ENCODE measurements at places on chromosomes 1 and 21.
A peak's percentile ranks its signal among the peaks of the same experiment; 100 is the strongest.

DNA sequence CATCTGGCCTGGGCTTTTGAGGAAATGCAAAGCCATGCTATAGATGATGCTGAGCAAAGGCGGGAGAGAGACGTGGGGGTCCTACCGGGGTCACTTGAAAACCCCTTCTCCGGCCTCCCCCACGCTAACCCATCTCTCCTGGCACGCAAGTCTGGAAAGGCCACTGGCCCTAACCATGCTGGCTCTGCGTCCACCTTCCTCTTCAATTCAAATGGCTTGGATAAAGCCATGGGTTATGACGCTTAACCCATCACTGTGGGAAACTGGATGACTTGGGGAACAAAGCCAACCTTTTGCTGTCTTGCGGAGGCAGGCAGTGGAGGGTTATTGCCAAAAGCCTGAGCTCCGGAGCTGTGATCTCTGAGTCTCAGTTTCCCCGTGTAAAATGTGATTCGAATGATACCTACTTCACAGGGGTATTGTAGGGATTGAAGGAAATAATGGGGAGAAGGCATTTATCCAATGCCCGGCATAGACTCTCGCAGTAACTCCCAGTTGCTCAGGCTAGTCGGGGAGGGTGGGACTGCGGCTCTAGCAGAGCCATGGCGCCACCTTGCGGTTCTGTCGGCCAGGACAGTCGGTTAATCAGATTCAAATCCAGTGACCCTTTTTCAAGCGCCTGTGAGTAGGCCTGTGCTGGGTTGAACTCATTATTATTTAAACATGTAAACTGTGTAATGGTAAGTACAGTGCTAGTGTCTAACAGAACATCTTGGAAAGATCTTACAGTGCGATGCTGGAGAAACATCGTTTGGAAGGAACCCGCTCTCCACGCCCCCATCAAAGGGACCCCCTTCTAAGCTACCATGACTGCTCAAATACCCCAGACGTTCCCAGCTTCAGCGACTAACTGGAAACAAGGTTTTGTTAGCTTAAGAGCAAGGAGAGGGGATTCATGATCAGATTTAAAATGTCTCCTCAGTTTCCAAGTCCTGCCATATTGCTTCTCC is 20.3 kb downstream of the NEK2 start:
- peak; percentile 64 for DNase-seq

GRCh38 chr1:248804771-248805681 is 20.7 kb downstream of the SH3BP5L start:
- no peak for DNase-seq

DNA sequence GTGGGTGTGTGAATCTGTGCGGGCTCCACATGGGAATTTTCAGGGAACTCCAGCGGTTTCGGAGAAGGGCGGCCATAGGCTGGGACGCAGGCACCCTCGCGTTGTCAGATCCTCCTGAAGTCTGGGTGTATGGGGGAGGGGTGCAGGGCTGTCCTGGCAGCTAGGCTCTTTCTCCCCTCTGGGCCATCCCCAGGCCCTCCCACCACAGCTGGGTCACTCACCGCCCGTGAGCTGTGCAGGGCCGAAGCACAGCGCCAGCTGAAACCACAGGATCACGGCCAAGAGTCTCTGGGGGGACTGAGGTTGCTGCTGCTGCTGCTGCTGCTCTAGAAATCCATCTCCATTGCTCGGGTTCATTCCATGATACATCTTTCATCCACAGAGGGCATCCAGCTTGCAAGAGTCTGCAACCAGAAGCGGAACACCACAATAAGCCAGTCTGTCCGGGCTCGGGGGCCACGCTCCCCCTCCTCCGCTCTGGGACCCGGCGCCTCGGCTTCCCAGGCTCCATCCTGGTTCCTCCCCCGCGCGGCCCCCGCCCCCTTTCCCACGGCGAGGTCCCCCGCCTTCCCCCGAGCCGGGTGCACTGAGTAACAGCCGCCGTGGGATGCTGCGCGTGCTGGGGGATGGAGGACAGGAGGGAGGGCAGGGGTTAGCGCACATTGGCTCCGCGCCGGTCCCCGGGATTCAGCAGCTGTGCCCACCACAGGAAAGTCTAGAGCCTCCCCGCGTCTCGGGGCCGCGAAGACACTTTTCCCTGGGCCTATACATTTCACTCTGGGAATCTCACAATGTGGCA is 720 bp downstream of the SUSD4 start:
- DNase-seq: no peak

GRCh38 chr1:59972216-59972927 is 45.8 kb upstream of the CYP2J2 start:
- DNase-seq: no peak

- DNase-seq: no peak
Observed at GRCh38 chr21:32878661-32879060, 107.1 kb upstream of the PAXBP1 start.

DNA sequence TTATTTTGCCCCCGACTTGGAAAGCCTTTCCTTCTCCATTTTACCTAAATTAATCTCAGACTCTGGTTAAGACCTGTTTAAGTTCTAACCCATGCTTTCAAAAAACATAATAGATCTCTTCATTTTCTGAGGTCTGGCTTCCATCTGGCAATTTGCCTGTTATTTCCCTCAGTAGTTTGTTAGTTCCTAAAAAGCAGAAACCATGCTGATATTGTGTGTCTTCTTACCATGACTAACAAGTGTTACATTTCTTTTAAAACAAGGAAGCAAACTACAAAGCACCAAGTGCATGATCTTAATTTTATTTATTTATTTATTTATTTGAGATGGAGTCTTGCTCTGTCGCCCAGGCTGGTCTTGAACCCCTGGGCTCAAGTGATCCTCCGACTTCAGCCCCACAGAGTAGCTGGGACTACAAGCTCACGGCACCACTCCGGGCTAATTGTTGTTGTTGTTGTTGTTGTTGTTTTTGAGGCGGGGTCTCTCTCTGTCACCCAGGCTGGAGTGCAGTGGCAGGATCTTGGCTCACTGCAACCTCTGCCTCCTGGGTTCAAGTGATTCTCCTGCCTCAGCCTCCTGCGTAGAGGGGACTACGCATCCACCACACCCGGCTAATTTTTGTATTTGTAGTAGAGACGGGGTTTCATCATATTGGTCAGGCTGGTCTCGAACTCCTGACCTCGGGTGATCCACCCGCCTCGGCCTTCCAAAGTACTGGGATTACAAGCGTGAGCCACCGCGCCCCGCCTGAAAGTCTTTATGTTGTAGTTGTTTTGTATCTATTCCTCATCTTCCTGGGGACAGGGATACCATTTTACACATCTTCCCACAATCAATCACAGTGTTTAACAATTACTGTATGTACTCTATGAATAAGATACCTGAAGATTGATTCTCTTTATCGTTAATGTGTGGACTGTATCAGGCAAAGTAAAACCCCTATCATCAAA is 1.3 kb upstream of the PATJ start:
- DNase-seq: no peak

GRCh38 chr1:41642922-41643821 is 158.7 kb upstream of the EDN2 start:
- DNase-seq: no peak

DNA sequence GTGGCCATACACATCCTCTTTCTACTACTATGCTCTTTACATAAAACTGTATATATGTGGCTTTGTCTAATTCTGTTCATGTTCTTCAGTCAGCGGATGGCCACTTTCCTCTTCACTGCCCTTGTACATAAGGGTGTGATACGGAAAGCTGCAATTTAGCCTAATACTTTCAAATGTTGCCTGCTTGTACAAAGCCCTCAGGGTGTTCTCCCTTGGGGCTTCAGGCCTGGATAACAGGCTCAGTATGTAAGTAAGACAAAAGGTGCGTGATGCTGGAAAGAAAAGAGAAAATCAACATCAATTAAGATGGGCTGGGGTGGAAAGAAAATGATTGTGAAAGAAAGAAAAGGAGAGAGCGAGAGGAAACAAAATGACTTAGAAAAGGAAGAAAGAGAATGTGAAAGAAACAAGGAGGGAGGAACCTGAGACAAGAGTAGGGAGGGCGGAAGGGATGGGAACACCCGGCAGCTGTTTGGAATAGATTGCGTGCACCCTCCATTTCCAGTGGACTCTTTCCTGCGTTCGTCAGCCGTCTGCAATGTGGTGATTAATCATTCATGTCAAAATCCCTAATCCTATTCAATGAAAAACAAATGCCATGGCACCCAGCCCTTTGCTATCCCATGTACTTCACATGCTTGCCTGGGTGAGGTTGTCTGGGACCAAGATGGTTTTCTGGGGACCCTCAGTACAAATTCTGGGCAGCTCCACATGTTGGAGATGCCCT is 553.6 kb downstream of the NUF2 start:
- no peak for DNase-seq

DNA sequence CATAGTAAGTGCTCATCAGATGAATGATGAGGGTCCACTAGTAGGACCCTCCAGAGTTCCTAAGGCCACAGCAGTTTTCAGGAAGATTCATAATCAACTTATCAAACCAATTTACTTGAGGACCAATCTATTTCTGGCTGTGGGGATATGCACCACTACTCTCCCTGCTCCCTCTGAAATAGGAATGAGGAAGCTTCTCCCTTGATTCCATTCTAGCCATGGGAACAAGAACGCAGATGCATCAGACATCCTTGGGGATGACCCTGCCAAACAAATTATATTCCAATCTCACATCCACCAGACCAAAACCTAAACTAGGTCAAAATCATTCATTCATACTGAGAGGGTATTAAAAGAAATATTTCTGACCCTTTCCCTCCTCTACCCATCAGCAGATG is 31.5 kb downstream of the JAK1 start:
- DNase-seq: no peak

DNA sequence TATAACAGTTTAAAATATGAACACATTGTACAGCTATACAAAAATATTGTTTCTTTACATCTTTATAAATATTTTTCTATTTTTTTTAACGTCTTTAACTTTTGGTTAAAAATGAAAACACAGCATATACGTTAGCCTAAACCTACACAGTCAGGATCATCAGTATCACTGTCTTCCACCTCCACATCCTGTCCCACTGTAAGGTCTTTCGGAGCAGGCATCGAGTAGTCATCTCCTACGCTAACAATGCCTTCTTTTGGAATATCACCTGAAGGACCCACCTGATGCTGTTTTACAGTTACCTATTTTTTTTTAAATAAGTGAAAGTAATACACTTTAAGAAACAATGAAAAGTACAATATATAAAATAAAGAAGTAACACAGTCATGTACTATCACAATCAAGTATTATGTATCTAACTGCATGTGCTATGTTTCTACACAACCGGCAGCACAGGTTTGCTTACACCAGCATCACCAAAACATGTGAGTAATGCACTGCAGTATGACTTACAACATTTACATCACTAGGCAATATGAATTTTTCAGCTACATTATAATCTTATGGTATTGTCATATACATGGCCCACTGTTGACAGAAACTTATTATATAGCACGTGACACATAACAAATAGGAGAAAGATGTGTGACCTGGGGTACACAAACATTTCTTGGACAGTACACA is 254.4 kb downstream of the AKT3 start:
- DNase-seq: no peak

GRCh38 chr1:167625040-167625823 is 4.8 kb upstream of the RCSD1 start:
- no peak for DNase-seq

- no peak for DNase-seq
Observed at GRCh38 chr1:155124503-155125463, 2.9 kb upstream of the EFNA1 start.

GRCh38 chr1:195097316-195097715 is 1510.9 kb downstream of the KCNT2 start:
- no peak for DNase-seq

DNA sequence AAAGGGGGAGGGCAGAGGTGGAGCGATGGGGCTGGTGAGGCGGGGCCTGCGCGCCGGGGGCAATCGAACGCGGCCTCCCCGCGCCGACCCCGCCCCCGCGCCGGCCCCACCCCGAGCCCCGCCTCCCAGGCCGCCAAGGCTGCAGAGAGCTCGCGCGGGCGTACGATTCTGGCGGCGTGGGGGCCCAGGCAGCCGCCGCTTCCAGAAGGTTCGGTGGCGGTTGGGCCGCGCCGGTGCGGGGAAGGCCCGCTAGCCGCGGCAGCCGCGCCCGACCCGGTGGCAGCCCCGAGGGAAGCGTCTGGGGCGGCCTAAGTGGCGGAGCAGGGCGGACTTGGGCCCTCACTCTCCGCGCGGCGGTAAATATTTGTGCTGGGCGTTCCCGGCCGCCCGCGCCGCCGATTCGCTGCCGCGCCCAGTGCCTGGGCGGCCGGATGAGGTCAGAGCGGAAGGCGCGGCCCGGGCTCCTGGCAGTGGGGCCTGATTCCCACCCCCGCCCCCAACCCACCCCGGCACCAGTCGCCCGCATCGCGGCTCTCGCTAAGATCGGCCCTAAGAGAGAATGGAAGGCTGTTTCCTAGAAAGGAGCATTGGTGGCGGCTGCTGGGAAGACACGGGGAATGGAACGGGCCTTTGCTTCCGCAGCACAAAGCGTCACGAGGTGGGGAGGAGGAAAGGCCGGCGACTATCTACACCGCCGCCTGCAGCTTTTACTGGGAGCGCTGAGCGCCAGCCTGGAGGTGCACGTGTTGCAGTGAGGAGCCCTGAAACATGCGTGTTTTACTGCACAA is at the start of gene ACOT7:
TSS of gene ACOT7 (minus strand) at position 368 of the 788 bp plus-strand sequence. CDS start 368 bp downstream, outside the sequence.
- DNase-seq: peak; percentile 84

GRCh38 chr1:207486198-207486597 is 9.8 kb upstream of the CR1 start:
- no peak for DNase-seq

- no peak for DNase-seq
Observed at GRCh38 chr1:37509181-37509580, 5.4 kb downstream of the MEAF6 start.

GRCh38 chr1:30981172-30981571 is 72.6 kb upstream of the SDC3 start:
- DNase-seq: no peak

GRCh38 chr1:66025188-66025587 is 232.5 kb downstream of the PDE4B start:
- no peak for DNase-seq

GRCh38 chr1:156383023-156383422 is 14.0 kb downstream of the RHBG start:
- DNase-seq: peak; percentile 37

- no peak for DNase-seq
Observed at GRCh38 chr1:159771127-159771895, 9.5 kb upstream of the DUSP23 start.

DNA sequence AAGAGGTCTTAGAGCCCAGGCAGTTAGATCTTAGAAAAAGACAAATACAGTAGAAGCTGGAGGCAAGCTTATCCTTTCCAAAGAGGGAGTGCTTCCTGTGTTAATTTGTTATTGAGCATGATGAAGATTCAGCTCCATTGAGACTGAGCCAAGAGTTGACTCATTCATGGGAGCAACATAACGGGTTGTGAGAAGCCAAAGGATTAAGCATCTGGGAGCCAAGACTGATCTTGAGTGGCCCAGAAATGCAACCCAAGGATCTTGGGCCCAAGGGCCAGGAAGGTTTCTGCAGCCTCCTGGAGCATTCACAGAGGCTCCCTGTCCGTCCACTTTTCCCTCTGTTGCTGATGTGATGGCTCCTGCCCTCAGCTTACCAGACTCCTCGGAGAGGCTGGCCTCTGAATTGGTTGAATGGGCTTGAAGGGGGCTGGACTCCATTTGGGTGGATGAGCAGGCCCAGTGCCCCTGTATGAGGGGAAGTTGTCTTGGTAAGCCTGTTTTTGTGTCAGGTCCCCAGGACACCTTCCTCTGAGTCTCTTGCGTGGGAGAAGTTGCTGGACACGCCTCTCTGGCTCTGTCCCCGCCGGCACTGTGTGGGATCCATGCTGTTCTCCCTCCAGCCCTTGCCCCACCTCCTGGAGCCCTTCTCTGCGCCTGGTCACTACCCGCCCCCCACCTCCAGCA is 42.4 kb downstream of the PDE9A start:
- DNase-seq: no peak
